ENCODE measurements at places on chromosomes 2 and 18. TPM values are rescaled to one million over a fixed set of nuclear protein-coding genes. Genes with fewer than 3 reads are reported as not detected.

The TUBB8B gene
- polyA plus RNA-seq, result not detected

- no peak for DNase-seq
Observed at GRCh38 chr18:80253871-80254492, 6.7 kb upstream of the PARD6G start.

- DNase-seq, result no peak
Observed at GRCh38 chr2:159208438-159208837, 78.1 kb downstream of the WDSUB1 start.

- no peak for DNase-seq
Observed at GRCh38 chr2:30280596-30281434, 49.5 kb downstream of the LBH start.

DNA sequence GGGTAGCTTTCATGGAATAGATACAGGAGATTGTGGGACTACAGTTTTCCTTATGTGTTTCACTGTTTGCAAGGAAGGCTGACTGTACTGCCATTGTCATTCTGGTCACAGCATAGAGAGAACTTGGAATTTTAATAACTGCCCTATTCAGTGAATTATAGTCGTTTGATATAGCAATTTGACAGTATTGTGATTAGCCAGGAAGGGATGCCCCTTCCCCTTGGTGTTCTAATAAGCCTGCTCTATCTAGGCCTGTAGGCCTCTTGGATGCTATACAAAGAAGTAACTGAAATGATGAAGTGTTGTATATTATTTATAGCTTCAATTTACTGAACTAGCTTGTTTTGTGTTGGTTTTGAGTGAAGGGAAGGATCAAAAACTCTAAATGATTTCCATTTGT is 528.6 kb upstream of the CDH2 start:
- DNase-seq, result no peak

- DNase-seq, result no peak
Observed at GRCh38 chr2:81901017-81901416, 1596.5 kb upstream of the LRRTM1 start.
